ENCODE measurements at places on chromosomes 6 and 20.

DNA sequence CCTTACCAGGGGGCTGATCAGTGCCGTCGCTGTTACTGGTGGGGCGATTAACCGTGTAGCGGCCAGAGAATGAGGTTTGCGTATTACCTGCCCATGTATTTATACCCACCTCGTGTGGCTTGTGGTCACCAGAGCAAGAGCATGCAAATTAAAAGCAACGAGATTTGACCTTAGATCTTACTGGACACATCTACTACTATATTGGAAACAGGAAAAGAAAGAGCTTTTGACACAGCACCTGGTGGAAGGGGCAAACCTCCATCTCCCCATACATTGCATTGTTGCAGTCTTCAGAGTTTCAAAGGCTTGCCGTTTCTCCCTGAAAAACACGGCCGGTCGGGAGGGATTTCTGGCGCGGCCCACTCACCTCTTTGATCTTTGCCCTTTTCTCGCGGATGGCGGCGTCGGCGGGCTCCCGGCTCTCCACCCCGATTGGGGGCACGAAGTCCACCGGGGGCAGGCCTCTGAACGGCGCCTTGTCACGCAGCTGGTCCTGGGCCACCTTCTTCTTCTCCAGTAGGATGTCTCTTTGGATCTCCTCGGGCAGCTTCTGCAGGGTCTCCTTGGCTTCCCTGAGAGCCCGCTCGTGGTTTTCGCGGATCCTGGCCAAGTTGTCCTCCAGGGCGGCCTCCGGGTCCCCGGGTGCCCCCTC, 1.3 kb downstream of the MAN1A1 start:
- no peak for DNase-seq

DNA sequence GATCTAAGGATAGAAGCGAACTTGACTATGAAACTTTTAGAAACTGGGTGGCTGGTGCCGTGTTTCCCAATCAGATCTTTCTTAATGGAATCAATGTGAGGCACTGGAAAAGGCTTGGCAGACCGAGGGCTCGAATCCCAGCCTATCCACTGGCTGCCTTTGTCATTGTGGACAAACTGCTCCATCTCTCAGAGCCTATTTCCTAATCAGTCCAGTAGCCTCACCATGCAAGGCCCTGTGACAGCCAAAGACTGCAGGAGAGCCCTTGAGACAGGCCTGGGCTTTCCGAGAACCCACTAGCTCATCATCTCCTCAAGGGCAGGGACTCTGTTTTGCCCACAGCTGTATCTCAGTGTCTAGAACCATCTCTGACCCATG, 43.4 kb downstream of the SPDEF start:
- DNase-seq, result no peak

GRCh38 chr6:36350082-36350481, 13.4 kb upstream of the BNIP5 start:
- no peak for DNase-seq

- no peak for DNase-seq
Observed at GRCh38 chr20:18513208-18513607, 5.5 kb downstream of the SEC23B start.

DNA sequence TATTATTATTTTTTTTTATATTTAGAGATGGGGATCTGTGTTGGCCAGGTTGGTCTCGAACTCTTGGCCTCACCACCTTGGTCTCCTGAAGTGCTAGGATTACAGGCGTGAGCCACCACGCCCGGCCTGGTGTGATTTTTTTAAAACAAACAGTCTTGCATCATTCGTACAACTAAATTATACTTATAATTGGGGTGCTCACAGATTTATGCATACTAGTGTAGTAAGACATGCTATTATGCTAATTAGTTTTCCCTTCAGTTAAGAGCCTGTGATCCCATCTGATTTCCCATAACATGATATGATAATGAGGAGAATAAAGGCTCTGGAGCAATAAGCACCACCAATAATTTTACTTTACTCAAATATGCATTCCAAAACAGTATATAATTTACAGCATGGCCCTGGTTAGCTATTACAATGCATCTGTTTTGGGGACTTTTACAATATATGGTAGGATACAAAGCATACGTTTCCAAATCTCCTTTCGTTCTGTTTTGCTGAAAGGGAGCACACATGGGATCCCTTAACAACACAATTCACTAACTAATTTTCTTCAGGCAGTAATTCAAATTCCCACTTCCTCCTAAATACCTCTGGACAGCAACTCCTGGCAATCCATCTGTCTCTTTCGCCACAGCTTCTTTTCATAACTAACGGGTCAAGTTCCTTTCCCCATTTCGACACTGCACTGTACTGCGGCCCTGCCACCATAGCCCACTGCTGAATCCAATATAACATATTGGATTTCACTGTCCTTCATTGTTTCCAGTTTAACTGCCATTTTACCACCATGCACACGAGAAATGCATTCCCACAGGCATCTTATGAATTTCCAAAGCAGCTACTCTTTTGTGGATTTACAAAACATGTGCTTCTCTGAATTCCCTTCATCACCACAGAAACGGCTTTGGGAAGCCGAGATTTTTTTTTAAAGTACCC, 1.7 kb downstream of the NUDT3 start:
- peak; percentile 61 for DNase-seq

DNA sequence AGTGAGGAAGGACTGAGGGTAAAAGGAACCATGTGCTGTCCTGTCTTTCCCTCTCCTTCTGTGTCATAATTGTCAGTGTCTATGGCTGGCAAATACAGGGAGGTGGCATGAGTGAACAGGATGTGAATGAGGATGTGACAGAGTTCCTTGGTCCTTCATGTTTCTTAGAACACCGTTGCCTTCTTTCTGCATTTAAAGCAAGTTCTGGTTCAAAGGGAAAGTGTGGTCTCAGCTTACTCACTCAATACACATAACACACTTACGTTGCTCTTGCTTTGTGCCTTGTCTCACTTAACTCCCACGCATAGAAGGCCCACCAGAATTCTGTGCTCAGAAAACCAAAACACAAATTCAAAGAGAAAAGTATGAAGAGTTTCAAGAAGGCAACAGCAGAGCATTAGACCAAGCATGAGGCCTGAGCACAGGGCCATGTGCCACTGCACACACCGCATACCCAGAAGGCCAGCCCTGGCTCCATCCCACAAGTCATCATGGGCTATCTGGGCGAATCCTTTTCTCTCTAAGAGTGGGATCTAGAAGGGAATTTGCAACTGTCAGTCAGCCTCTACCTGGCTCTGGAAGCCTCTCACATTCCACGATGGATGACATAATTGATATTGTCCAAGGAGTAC, 38.9 kb upstream of the SAYSD1 start:
- DNase-seq, result no peak

GRCh38 chr6:158233214-158233795, 65.2 kb downstream of the GTF2H5 start:
- DNase-seq, result no peak
